ENCODE measurements at places on chromosomes 5 and 9.

GRCh38 chr9:77453825-77454647 lies 194.1 kb downstream of the GNA14 start:
- ATAC-seq: peak; percentile 58

GRCh38 chr5:149727336-149728035 lies 2.6 kb upstream of the PPARGC1B start:
- no peak for ATAC-seq

DNA sequence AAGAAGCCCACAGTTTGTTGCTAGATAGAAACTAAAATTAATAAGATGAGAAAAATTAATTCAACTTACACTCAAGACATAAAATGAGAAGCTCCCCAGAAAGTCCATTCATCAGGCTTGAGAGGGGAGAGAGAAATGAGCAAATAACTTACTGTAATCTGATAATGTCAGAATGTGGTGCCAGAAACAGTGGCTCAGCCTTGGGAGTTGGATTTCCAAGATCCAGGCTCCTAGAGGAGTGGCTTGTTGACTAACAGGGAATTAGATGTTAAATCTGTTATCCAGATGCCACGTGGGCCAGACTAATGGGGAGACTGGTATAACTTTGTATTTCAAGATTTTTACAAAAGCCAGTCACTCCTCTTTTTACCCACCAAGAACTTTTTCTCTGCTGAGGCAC lies 458.2 kb downstream of the GADD45G start:
- no peak for ATAC-seq

DNA sequence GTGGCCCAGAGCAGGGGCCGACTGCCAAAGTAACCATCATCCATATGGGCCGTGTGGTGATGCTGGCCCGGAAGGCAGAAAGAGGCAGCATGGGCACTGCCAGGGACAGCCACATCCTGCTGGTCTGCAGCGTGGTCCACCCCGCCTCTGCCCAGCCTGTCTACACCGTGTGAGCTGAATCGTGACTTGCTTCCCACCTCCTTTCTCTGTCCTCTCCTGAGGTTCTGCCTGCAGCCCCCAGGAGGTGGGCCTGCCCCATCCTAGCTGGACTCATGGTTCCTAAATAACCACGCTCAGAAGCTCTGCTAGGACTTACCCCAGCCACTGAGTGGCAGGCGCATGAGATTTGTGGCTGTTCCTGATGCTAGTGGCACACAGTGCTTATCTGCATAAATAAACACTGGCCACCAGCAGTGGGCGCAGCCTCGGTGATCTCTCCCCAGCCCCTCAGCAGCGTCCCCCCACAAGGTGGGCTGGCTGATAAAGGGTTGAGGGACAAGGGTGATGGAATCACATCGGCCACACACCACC lies 22.6 kb upstream of the SUSD3 start:
- ATAC-seq: no peak

- no peak for ATAC-seq
These were observed 108.0 kb downstream of the DAPK1 start for GRCh38 chr9:87605676-87606075.

DNA sequence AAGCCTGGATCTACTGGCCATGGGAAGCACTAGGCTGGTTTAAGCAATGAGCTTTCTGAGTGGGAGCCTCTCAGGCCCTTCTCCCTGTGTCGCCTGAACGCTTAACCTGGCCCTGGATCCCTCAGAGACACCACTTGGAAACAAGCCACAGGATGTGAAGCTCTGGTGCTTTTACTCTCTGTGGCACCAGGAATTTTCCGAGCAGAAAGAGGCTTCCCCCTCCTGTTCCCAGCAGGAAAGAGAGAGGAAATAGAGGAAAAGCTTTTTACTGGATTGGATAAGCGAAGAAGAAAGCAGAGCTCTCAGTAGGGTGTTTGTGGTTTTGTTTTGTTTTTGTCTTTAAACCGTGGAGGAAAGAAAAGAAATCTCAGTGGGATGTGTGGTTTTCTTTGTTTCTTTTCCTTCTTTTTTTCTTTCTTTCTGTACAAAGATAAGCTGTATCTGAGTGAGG lies 34.5 kb downstream of the COL15A1 start:
- ATAC-seq: no peak

GRCh38 chr9:116953271-116953670 lies 266.2 kb downstream of the TRIM32 start:
- no peak for ATAC-seq

GRCh38 chr9:11275158-11275695 lies 662.4 kb upstream of the PTPRD start:
- ATAC-seq: no peak

DNA sequence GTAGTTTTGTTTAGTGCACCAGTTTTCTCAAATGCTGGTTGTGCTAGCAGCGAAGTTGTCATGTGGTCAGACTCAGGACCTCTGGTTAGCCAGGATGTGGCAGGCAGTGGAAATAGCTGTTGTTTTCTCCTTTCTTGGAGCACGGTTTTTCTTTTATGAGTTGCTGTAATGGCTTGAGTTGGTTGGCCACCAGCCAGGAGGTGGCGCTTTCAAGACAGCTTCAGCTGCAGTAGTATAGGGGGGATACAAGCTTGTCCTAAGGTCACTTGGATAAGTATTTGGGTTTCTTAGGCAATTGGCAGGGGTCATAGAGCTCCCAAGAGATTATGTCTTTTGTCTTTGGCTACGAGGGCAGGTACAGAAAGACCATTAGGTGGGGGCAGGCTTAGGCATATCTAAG lies 274.2 kb upstream of the TARS1 start:
- no peak for ATAC-seq

GRCh38 chr9:17580119-17580518 lies 1.3 kb downstream of the SH3GL2 start:
- no peak for ATAC-seq

DNA sequence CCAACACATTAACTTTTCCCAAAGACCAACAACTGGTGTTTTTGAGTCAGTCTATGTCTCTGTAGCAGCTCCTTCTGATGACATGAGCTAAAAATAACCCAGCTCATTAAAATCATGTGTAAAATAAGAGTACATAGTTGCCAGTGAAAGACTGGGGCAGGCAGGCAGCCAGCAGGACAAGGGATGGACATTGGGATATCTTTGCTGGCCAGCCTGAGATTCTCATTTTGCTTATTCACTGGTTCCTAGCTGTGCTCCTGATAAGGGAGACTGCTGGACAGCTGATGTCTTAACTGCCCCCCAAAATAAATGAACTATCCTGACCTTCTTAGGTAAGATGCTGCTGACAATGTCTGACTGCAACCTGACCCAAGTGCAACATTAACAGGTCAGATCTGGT lies 33.9 kb downstream of the EPB41L4B start:
- ATAC-seq: no peak

GRCh38 chr5:170545811-170546210 lies 42.0 kb downstream of the KCNIP1 start:
- ATAC-seq: no peak

DNA sequence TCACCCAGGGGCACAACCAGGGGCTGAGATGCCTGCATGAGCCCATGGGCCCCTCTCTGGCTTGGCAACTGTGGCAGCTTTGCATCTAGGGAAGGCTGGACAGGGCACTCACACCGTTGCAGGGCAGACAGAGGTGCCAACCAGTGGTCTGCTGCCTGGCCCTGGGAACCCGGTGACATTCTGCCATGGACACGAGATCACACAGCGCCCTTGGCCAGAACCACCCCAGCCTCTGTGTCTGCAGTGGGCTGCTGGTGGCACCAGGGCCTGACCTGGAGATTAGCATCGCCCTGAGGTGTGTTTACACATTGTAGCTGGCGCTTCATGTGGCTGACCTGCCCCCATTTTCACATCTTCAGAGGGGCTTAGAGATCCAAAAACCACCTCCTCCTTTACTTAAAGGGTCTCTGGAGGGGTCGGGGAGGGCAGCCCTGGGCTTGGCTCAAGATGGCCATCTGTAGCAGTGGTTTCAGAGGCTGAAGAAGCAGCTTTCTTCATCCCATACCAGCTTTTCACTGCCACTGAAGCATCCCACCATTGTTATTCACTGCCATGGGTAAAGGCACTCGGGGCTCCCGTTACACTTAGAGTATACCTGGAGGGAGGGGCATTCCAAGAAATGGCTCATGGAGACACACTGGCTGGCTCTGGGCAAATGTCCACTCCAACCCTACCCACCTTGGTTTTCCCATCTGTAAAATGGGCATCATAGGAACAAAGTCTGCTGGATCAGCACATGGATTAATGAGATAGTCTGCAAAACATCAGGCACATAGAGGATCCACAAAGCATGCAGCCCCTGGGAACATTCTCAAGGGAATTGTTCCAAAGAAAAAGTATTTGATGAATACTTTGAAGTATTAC lies 11.4 kb downstream of the DCANP1 start:
- no peak for ATAC-seq

- no peak for ATAC-seq
These were observed 277.0 kb downstream of the SMARCA2 start for GRCh38 chr9:2291980-2292704.

DNA sequence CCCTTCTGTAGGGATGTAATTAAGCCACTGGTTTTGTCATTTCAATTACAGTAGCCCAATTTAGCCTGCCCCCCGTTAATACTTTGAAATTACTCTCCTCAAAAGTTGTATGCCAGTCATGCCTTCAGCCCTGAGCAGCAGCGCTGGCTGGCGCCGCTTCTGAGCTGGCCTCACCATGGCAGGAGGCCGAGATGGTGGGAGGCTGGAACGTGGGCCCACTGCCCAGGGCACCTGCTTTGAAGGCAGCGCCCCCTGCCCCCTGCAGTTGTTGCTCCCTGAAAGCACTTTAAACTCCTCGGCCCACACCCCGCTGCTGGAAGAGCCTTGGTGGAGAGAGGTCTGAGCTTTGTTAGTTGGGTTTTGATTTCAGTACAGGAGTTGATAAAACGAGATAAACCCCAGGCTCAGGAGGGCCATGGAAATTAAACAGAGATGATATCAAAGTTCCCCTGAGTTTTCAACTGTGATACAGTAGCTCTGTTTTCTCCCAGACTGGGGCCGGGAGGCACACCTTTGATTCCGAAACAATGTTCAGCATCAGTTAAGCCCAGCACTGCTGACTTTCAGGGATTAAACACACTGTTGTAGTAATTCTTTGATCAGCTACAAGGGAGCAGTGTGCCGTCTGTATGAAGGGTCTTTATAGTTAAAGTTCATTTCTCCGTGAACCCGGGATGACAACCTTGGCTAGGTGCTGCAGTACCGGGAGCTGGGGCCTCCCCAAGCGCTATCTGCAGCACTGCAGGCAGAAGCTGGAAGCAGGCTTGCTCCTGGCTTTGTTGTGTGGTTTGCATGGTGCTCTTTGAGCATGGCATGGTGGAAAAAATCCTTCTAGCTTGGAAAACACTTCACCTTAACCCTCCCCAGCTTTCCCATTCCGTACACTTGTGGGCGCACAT lies 9.5 kb downstream of the MVB12B start:
- ATAC-seq: peak; percentile 16

DNA sequence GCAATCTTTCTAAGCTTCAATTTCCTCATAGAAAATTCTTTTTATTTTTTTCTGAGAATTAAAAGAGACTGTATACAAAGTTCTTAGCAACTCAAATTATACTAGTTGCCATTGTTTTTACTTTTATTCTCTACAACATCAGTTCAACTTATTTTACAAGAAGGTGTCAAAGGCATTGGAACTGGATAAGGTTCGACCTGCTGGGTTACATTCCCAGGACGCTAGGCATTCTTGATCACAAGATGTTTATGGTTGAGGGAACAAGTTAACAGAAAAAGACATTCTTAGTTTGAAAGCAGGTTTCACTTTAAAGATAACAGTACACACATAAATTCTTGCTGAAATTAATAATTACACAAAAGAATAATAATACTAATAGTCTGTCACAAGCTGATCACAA lies 163.5 kb upstream of the SNX2 start:
- no peak for ATAC-seq

- ATAC-seq: no peak
These were observed 680 bp downstream of the SELENOP start for GRCh38 chr5:42810834-42811590.

- no peak for ATAC-seq
These were observed 33.8 kb downstream of the ERGIC1 start for GRCh38 chr5:172867761-172868435.

GRCh38 chr9:113708821-113709713 lies 167.0 kb upstream of the ZNF618 start:
- ATAC-seq: no peak

- ATAC-seq: no peak
These were observed 29.4 kb downstream of the ANKRD34B start for GRCh38 chr5:80540691-80541090.

GRCh38 chr5:33468775-33469435 lies 28.1 kb downstream of the TARS1 start:
- no peak for ATAC-seq

DNA sequence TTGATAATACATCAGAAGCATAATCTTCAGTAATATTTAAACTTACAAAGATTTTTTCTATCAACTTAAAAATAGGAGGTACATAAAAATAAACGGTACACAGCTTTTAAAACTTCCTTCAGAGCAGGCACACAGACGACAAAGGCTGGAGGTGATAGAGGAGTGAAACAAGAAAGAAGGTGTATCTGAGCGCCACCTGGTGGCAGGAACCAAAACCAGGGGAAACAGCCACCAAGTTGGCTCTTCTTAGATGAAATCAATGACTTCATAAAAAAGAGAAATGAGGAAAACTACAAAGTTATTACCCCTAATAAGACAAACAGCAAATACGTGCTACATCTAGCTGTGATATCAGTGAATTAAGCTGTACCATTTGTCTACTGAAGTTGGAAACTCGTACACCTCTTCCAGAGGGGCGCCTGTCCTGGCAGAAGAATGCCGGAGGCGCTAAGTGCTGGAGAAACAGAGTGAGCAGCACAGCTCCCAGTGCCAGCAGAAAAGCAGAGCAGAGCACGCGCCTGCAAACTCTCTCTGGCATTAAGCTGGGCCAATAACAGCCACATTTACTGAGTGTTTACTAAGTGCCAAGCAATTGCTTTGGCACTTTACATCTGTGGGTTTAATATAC lies 85.9 kb downstream of the SETX start:
- ATAC-seq: no peak

- ATAC-seq: no peak
These were observed 37.6 kb downstream of the KCNT1 start for GRCh38 chr9:135739271-135740220.

DNA sequence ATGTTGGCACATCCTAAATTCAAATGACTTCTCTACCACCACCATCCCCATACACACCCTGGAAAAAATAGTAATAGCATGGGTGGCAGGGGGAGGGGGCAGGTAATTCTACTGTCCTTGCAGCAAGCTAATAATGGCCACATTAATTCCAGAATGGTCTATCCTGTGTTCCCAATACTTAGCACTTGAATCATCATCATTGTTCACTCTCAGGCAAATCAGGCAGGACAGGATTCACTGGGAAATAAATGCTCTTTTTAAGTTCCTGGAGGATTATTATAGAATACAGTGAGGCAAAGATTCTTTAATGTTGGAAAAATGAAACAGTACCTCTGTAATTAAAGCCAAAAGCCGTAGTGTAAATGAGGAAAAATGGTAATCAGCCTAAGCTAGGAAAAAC lies 254.5 kb downstream of the ARRDC3 start:
- ATAC-seq: no peak

- ATAC-seq: no peak
These were observed 128.9 kb upstream of the CCNH start for GRCh38 chr5:87541676-87542075.

DNA sequence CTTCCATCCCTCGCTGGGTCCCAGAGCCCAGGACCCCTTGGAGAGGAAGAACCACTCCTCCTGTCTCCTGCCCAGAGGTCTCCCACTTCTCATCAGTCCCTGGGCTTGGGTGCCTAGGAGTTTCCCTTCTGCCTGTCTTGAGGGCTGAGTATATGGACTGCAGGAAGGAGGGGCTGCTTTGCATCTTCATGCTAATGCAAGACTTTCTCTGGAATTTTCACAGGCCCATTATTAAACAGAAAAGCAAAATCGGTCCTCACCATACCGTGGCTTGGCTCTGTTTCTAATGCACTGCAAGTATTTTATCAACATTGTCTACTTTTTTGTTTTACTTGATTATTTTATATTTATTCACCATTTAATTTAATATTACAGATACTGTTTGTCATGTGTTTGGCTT lies 34.5 kb downstream of the TRIO start:
- ATAC-seq: no peak

All from stimulated activated memory B cell treated with anti-CD40 and anti-IgM and Interleukin-4, amounts not matched to agents 10 μg/mL and 1 μg/mL and 100 μg/mL, for 72 hours (primary cell).